ENCODE measurements at places on chromosomes 5 and 9. TPM values are rescaled to one million over a fixed set of nuclear protein-coding genes. Genes with fewer than 3 reads are reported as not detected.

Gene DAPK1
- 168 TPM for total RNA-seq

Gene PDE6A
- 0.09 TPM for total RNA-seq

Gene NR4A3
- 3.8 TPM for total RNA-seq

Gene RORB
- 2.1 TPM for total RNA-seq

Gene PCDHGA6
- 3.9 TPM for total RNA-seq

Gene NSA2
- total RNA-seq, result 50.8 TPM

Gene FAM151B
- 3.4 TPM for total RNA-seq

Gene PCDHGA2
- total RNA-seq, result 2.5 TPM

Gene FOXD4L4
- total RNA-seq, result 0.23 TPM

Gene GLIPR2
- 64.9 TPM for total RNA-seq

Gene HNRNPA0
- total RNA-seq, result 22.8 TPM

Gene CBY3
- total RNA-seq, result not detected

Gene BTNL9
- 99.8 TPM for total RNA-seq

Gene PRRC2B
- 190 TPM for total RNA-seq

Gene DMRT3
- total RNA-seq, result not detected

Gene RNF183
- total RNA-seq, result not detected

Gene PDCD1LG2
- total RNA-seq, result 6.3 TPM

Gene PLGRKT
- 18.0 TPM for total RNA-seq

Gene SLC45A2
- not detected for total RNA-seq

Gene SHISAL2B
- total RNA-seq, result not detected

Gene PTTG1
- 5.6 TPM for total RNA-seq

Gene CFAP77
- total RNA-seq, result not detected

Gene DBH
- total RNA-seq, result not detected

Gene DMRT2
- total RNA-seq, result 0.46 TPM

Gene ANKRD31
- total RNA-seq, result 0.14 TPM

Gene CDKN2A
- total RNA-seq, result 5.1 TPM

Gene WWC1
- total RNA-seq, result 94.2 TPM

Gene PCA3
- not detected for total RNA-seq

Gene SOX30
- 0.12 TPM for total RNA-seq

Gene ANKRD20A1
- 1.5 TPM for total RNA-seq

Gene MEGF10
- 0.26 TPM for total RNA-seq

Gene SLC34A1
- not detected for total RNA-seq

Gene ECM2
- total RNA-seq, result 13.8 TPM

Gene SREK1
- total RNA-seq, result 65.9 TPM

Gene TXNDC8
- total RNA-seq, result not detected

Gene ARL10
- 7.9 TPM for total RNA-seq

Gene OTP
- total RNA-seq, result not detected

Gene NDUFS6
- 23.5 TPM for total RNA-seq

Gene GARIN3
- not detected for total RNA-seq

Gene IL3
- not detected for total RNA-seq

Gene CMYA5
- total RNA-seq, result 2.7 TPM

Gene ELAVL2
- not detected for total RNA-seq

Data from upper lobe of right lung (tissue), 1 donor.